ENCODE measurements at places on chromosomes 11 and 22.

DNA sequence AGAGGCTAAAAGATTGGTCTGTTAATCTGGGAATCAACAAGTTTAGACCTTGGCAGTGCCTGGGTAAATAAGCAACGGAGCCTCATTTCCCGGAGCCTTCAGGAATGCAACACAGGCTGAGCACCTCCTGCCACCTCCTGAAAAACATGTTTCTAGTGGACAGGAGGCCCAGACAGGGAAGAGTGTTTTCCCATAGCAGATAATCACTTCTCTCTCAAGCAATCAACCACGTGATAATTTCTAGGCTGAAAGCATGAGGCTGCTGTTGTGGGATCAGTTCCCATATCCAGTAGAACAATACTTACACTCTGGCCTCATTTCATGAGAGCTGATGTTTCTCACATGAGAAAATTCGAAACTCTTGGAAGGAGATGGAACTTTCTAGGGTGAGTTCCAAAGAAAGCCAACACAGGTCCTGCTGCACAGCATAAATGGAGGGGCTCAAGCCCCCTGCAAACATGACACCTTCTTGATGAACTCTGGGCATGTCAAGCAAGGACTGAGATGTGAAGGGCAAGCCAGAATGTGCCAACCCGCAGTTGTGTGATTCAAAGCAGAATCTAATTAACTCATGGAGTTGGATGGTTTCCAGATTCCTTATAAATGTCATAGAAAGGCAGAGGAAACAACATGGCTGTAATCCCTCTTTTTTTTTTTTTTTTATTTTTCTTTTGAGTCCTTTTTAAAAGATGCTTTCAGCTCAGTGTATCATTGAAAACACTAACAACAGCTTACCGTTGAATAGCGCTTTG, 228.5 kb upstream of the SESN3 start:
- DNase-seq: no peak

DNA sequence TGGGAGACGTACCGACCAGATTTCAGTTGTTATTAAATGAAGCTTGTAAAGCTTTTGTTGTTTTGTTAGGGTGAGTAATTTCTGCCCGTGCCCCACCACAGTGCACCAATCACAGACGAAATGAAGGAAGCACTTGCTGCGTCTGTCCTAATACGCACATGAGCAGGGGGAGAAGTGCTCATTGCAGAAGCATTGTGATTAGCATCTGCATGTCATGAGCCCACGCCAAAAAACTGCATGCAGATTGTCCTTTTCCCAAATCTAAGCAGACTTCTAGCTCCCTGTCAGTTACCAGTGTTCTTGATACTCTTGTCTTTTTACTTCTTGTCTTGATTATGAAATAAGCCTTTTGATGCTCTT, 15.5 kb downstream of the RBX1 start:
- DNase-seq: no peak

- no peak for DNase-seq
Observed at GRCh38 chr11:95568281-95568680, 221.3 kb downstream of the FAM76B start.

- DNase-seq: no peak
Observed at GRCh38 chr11:6566704-6567370, 36.6 kb downstream of the RRP8 start.

- peak; percentile 90 for DNase-seq
Observed at GRCh38 chr11:64204464-64204989, 2.0 kb upstream of the FERMT3 start.

- DNase-seq: no peak
Observed at GRCh38 chr11:23320131-23320530, 459.9 kb upstream of the CCDC179 start.

- DNase-seq: peak; percentile 83
Observed at GRCh38 chr11:118198370-118198769, 21.9 kb upstream of the SCN2B start.

GRCh38 chr11:125281831-125282595, 117.5 kb downstream of the PKNOX2 start:
- DNase-seq: no peak

Data from CD4-positive, alpha-beta T cell treated with Interleukin-21 for 1 hour (primary cell).